ENCODE measurements at places on chromosomes 6 and 20.

GRCh38 chr6:105802703-105803102 lies 283.4 kb upstream of the PRDM1 start:
- no peak for DNase-seq

GRCh38 chr6:90028066-90028778 lies 134.0 kb downstream of the GJA10 start:
- DNase-seq: no peak

- DNase-seq: no peak
Measured at GRCh38 chr6:43271103-43271815, 26.8 kb upstream of the SLC22A7 start.

DNA sequence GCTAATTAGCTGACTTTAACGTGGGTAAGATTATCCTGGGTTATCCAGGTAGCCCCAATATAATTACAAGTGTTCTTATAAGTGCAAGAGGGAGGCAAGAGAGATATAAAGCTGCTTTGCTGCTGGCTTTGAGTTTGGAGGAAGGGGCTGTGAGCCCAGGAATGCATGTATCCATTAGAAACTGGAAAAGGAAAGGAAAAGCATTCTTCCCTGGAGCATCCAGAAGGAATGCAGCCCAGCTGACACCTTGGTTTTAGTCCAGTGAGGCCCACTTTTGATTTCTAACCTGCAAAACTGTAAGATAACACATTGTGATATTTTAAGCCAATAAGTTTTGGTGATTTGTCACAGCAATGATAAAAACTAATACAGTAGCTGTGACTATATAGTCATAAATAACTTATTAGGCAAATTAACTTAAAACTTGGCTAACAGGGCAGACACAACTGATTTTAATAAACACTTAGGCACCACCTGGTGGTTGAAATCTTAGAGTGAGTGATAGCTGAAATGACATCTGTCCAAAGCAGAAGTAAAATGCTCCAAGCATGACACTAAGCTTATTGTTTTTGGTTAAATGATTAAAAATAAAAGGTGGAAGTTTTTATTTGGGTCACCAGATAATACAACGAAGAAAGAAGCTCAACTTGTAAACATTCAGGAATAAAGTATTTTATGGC lies 35.6 kb downstream of the ADGRF4 start:
- DNase-seq: no peak

DNA sequence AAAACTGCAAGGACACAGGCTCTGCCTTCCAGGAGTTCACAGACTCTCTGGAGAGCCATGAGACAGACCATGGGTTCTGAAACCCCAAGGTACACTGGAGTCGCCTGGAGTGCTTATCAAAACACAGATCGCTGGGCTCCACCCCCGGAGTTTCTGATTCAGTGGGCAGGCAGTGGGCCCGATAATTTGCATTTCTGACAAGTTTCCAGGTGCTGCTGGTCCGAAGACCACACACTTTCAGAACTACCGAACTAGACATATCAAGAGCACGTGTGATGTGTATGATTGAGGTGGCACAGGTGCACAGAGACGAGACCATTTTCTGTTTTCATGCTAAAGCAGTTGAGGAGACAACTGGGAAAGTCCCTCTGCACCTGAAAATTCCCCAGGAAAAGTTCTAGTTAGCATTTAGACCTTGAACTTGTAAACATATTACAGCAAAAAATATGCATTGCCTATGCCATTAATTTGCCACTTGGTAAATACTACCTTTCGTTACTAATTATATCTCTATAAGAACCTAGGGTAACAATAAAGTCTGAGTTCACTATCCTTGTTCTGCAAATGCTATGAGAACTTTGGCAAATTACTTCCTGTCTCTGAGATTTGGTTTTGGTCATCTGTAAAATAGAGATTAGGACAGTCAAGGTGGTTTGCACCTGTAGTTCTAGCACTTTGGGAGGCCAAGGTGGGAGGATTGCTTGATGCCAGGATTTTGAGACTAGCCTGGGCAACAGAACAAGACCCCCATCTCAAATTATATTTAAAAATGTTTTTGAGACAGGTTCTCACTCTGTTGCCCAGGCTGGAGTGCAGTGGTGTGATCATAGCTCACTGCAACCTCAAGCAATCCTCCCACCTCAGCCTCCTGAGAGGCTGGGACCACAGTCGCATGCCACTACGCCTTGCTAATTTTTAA lies 14.3 kb upstream of the PIM1 start:
- DNase-seq: no peak

- no peak for DNase-seq
Measured at GRCh38 chr20:45032781-45033180, 66.5 kb downstream of the STK4 start.

DNA sequence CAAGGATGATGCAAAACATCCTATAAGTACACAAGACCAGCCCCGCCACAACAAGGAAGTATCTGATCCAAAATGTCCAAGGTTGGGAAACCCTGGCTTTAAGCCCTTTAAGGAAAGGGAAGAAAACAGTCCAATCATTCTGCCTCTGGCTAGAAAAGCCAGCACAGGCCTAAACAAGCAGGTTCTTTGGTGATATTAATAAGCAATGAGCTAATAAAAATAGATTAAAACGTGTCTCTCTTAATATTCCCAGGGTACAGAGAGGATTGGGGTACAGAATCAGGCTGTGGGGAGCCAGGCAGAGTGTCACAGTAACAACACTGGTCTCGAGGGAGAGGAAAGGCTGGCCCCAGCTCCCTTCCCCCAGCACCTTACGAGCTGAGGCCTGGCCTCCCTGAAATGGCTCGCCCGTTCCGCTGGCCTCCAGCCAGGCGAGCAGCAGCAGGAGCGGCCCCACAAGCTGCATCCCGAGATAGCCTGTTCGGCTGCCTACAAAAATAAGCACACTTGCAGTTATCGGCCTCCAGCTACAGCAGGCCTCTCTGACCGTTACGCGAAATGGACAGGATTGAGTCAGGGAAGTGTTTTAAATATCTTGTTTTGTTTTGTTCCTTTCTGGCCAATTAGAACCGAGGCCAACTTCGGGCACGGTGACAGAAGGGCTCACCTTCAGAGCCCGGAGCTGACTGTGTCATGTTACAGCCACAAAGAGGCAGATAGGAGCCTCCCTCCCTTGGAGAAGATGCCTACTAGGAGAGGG lies 4.0 kb upstream of the ZMYND8 start:
- peak; percentile 81 for DNase-seq

- no peak for DNase-seq
Measured at GRCh38 chr6:61562098-61562497, 723.9 kb downstream of the KHDRBS2 start.

- DNase-seq: no peak
Measured at GRCh38 chr6:75287424-75287823, 2.8 kb upstream of the TMEM30A start.

DNA sequence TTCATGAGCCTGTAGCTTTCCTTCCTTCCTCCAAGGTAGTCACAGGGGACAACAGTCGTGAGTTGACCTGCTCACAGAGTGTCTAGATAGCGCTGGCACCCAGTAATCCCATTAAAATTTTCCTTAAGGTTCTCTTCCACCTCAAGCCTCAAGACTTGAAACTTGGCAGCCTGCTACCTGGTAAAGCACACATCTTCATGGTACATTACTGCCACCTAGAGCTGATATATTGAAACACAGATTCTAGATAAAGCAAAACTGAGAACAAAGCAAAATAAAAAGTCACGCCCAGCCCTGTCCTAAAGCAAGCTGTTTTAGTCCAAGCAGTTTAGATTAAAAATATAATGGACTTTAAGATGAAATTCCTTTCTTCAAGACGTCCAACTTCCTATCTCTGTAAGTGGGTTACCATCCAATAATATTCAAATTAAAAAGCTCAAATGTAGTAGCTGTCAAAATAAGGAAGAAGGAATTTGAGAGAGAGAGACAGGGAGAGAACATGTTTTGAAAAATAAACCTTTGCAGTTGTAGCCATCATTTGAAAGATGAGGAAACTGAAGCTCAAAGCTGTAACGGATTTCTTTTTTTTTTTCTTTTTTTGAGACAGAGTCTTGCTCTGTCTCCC lies 50.7 kb upstream of the CD83 start:
- no peak for DNase-seq
